ENCODE measurements at places on chromosomes 5 and 9. TPM values are rescaled to one million over a fixed set of nuclear protein-coding genes. Genes with fewer than 3 reads are reported as not detected.

- DNase-seq: no peak
Observed at GRCh38 chr5:150253416-150254208, 36.0 kb downstream of the CAMK2A start.

DNA sequence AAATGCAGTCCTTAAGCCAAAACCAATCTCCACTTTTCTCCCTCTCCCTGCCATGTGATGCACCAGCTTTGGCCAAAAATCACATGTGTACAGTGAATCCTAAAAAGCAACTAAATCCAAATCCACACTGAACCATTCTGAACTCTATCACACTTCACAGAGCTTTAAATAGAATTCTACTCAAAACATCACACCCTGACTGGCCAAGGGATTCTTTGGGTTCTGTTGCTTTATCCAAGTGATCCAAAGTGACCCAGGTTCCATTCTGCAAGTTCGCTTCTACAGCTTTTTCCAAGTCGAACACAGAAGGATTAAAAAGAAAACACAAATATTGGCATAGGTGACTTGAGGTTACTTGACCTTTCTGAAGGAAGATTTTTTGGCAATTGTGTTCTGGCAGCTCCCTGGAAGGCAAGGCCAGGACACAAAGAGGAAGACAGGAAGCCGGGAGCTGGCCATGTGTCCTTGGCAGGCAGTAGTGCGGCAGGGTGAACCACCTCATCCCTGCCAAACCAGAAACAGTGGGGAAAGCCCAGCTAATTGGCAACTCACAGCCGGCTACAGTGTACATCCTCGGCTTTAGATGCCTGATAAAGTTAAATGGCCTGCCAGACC is 115.0 kb downstream of the NFIB start:
- DNase-seq: no peak

SLC6A7 gene
- total RNA-seq: not detected

GRCh38 chr5:5154733-5155132 is 14.6 kb downstream of the ADAMTS16 start:
- no peak for DNase-seq

All from activated CD4-positive, alpha-beta T cell treated with anti-CD3 and anti-CD28 coated beads, Interleukin-2, amount 10 ng/mL, durations not matched to agents 7 days and 5 days (primary cell).